Stimulated activated CD8-positive, alpha-beta memory T cell treated with anti-CD3 and anti-CD28 coated beads, Interleukin-2, amount 100 ng/mL, for 1 hour (primary cell): ENCODE measurements at places on chromosomes 6 and 20.

- no peak for DNase-seq
These were observed 81.7 kb upstream of the CD83 start for GRCh38 chr6:14035874-14036273.

GRCh38 chr6:170098428-170099170, 192.3 kb downstream of the DLL1 start:
- no peak for DNase-seq

GRCh38 chr20:24948939-24949679, at the start of gene CST7:
Gene CST7, plus strand, starts transcription at chr20:24949269. Its CDS starts 237 bp downstream, at chr20:24949506.
- peak; percentile 81 for DNase-seq

GRCh38 chr6:39902786-39903465, 31.3 kb downstream of the MOCS1 start:
- no peak for DNase-seq

- no peak for DNase-seq
These were observed 40.4 kb downstream of the TTI1 start for GRCh38 chr20:37992802-37993409.

DNA sequence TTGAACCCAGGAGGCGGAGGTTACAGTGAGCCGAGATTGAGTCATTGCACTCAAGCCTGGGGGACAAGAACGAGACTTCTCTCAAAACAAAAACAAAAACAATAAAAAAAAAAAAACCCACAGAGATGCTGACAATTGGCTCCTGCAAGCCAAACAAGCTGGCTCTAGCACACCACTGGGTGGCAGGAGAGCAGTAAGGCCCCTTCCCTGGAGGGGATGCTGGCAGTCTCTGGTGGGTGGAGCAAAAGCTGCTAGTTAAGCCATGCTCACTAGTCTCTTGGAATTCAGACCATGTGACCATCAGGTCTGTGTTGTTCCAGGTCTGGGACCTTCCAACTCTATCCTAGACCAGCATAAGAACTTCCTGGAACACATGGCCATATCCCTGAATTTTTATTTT, 18.9 kb upstream of the DSN1 start:
- DNase-seq, result no peak

- no peak for DNase-seq
These were observed 121.3 kb downstream of the TRMT11 start for GRCh38 chr6:126107475-126108166.

- no peak for DNase-seq
These were observed 6.1 kb downstream of the NINL start for GRCh38 chr20:25579081-25579770.

- DNase-seq, result no peak
These were observed 19.7 kb upstream of the DEFB115 start for GRCh38 chr20:31237763-31238162.

- DNase-seq, result no peak
These were observed 281.0 kb downstream of the CDC5L start for GRCh38 chr6:44668391-44668930.

GRCh38 chr6:31143148-31143547, 4.3 kb upstream of the PSORS1C2 start:
- no peak for DNase-seq

- DNase-seq, result no peak
These were observed 93.8 kb downstream of the RIN2 start for GRCh38 chr20:19851861-19852260.

DNA sequence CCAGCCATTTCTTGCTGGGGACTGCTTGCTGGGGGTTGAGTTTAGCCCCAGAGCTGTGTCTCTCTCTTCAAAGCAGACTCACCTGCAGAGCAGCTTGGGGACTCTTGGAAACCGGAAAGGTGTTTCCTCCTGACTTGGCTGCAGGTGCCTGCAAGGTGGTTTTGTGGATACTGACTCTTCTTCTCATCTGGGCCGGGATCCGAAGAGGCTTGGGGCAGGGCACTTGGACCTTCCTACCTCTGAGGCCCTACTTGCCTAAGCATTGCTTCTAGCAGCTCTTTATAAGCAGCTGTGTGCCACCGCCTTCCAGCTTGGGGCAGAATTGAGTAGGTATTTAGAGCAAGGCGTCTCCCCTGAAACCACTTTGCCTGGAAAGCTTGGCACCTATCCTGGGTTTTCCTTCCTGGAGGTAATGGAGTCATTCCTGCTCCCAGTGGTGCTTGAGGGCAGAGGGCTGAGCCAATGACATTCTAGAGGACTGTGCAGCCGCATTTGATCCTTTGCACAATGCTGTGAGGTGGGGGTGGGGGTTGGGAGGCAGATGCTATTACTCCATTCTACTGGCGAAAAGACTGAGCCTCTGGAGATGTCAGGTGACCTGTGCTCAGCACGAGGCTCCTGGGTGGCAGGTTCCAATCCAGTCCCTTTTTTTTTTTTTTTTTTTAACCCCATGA, 3.4 kb upstream of the CTSZ start:
- no peak for DNase-seq

DNA sequence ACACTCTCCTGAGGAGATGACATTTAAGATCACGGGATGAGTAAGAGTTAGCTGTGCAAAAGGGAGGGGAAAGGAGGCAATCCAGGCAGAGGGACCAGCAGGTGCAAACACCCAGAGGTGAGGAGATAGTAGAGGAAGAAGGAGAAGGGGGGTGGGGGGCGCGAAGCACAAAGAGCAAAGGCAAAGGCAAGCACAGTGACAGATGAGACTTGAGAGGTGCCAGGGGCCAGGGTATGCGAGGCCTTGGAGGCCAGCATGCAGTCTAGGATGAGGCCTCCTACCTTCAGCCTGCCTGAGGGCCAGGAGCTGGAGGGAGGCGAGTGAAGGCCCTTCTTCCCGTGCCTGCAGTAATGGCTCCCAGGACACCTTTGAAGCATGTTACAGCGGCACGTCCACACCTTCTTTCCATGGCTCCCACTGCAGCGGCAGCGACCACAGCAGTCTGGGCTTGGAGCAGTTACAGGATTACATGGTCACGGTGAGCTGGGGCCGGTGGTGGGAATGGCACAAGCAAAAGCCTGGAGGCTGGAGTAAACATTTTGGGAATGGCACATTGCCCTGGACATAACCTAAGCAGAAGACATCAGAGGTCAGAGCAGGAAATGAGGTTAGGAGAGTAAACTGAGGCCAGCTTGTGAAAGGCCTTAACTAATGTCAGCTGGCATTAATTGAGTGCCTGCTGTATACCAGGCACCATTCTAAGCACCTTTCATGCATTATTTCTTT, 18.6 kb downstream of the CCM2L start:
- no peak for DNase-seq

DNA sequence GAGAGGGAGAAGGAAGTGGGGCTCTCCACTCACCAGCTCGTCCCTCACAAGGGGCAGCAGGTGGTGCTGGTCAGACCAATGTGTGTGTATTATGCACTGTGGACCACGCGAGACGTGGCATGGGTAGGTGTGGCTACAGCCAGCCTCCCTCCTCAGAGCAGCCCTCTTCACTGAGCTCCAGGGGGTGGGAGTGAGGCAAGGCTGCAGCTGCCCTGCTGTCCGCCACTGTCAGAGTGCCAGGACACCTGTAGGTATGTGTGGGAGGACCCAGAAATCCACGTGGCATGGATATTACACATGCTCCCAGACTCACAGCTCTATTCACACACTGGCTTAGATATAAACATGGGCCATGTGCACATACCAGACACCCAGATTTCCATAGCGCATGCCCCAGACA, 90.3 kb downstream of the VEGFA start:
- DNase-seq, result no peak

DNA sequence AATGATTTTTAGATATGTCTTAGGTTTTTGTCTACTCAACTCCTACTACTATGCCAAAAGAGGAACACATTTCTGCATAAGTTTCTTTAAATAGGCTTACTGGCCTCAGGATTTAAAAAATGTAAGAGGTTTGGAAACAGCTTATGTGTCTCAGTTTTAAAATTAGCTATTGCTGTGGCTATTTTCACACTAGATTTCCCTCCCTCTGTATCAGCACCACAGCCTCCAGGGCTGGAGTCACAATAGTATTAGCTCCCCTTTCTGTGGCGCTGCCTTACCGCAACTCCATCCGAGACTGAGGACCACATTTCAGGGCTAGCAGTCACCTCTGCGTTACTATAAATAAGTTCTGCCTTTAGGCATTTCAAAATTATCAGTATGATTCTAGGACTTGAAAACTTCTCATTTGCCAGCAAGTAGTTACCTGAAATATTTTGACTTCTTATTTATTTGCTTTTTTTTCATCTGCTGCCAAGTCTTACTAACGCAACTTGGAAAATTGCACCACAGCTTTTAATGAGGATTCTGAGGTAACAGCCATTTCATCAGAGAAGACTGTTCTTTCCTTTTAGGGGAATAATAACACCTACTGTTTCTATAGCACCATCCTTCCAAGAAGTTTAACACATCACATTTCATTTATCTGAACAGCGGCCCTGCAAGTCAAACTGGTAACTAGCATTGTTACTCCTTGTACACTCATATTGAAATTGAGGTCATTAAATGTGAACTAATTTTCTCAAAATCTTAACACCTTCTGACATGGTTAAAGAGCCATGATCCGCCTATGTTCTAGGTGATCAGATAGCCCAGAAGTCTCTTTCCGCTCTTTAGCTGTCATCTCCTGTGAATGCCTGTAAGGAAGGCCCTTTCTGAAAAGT, 105.9 kb downstream of the GJA10 start:
- DNase-seq, result no peak

GRCh38 chr6:26536571-26537159, 1.5 kb upstream of the HMGN4 start:
- DNase-seq, result no peak
